ENCODE measurements at places on chromosomes 2 and 18.
A peak's percentile ranks its signal among the peaks of the same experiment; 100 is the strongest.

DNA sequence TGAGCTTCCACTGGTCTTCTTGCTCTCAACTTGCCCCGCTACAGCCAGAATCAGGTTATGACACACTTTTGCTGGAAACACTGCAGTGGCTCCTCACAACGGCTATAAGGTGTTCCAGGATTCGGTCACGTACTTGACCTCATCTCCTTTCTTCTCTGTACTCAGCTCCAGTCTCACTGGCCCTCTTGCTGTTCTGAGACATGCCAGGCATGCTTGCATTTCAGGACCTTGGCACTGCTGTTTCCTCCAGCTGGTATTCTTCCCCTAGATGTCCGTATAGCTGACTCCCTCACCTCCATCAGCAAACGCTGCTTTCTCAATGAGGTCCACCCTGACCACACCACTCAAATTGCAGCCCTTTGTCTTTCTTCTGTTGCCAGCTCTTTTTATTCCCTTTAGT, 31.9 kb upstream of the C1GALT1C1L start:
- no peak for DNase-seq

- DNase-seq = peak; percentile 46
Observed at GRCh38 chr2:85974390-85974789, 85.6 kb upstream of the ST3GAL5 start.

DNA sequence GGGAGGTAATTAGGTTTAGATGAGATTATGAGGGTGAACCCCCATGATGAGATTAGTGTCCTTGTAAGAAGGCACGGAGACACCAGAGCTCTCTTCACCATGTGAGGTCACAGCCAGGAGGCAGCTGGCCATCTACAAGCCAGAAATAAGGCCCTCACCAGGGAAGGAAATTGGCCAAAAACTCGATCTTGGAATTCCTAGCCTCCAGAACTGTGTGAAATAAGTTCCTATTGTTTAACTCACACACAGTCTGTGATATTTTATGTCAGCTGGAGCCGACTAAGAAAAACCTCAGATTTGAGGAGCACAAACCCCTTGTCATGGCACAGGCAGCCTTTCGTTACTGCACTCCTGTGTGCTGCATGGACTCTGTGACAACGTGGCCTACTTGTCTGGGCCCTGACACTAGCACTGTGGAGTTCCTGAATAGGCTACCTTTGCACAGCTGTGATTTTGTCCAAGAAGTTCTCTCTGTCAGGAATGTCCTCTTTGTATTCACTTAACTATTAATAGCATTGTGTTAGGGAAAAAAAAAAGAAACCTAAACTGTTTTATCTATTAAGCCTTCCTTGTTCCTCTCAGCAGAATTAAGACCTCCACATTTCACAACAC, 319.8 kb downstream of the TDRD15 start:
- no peak for DNase-seq

GRCh38 chr2:69961496-69961895, at the start of gene ASPRV1:
ASPRV1 (minus strand) TSS chr2:69961631; CDS start chr2:69961436, 195 bp downstream.
- no peak for DNase-seq

- DNase-seq = no peak
Observed at GRCh38 chr2:34241905-34242762, 643.0 kb upstream of the FAM98A start.

DNA sequence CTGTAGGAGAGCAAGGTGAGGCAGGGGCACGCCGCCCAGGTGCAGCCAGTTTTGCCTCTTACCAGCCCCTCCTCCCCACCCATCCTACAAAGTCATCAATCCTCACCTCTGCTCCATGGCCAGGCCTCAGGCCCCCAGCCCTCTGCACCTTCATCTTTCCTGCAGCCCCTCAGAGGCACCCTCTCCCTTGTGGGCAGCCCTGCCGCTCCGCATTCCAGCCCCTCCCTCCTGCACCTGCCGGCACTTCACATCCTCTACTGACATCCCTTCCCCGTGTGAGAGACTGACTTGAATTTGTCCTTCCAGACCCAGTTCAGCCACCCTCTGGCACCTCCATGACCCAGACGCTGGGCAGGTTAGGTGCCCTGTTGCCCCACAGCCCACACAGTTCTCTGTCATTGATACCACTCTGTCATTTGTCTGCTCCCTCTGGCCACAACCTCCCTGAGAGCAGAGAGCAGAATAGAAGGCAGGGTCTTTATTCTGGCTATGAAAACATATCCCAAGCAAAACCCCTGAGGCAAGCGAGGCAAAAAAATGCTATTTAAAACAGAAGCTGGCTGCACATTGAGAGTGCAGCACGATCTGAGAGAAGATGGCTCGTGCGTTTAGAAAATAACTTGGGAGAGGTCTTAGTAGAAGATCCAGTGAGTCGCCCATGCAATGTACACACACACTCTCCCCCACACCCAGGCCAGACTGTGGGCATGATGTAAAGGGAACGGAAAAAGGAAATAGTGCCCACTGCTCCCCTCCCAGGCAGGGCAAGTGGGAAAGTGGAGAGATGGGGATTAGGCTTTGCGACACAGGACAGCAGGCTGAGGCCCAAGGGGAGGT, 25.9 kb downstream of the SDC1 start:
- no peak for DNase-seq

GRCh38 chr2:5694306-5694705, 2.1 kb downstream of the SOX11 start:
- DNase-seq = no peak

DNA sequence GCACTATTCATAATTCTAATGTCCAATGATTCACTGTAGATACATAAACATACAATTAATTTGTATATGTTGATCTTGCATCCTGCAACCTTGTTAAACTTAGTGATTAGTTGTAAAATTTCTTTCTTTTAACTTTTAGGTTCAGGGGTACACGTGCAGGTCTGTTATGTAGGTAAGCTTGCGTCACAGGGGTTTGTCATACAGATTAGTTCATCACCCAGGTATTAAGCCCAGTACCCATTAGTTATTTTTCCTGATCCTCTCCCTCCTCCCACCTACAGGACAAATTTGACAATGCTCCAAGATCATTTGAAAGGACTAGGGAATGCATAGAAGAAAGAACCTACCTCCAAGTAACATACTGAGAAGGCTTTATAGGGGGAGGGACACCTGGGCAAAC, 290.1 kb downstream of the SRBD1 start:
- DNase-seq = no peak

DNA sequence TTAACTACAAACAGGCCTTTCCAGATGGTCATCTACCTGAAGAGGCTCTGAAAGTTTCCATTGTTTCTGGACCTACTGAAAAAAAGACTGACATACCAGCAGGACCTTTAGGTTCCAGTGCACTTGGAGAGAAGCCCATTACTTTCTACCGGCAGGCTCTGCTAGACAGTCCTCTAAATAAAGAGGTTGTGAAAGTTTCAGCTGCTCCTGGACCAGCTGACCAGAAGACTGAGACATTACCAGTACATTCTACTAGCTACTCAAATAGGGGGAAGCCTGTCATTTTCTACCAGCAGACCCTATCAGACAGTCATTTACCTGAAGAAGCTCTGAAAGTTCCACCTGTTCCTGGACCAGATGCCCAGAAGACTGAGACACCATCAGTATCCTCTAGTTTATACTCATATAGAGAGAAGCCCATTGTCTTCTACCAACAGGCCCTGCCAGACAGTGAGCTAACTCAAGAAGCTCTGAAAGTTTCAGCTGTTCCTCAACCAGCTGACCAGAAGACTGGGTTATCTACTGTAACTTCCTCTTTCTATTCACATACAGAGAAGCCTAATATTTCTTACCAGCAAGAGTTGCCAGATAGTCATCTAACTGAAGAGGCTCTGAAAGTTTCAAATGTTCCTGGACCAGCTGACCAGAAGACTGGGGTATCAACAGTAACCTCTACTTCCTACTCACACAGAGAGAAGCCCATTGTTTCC, 65.8 kb downstream of the ALMS1 start:
- no peak for DNase-seq

GRCh38 chr2:148674063-148675020, 29.8 kb downstream of the EPC2 start:
- DNase-seq = peak; percentile 69

GRCh38 chr2:21014364-21015280, 29.3 kb downstream of the APOB start:
- no peak for DNase-seq

DNA sequence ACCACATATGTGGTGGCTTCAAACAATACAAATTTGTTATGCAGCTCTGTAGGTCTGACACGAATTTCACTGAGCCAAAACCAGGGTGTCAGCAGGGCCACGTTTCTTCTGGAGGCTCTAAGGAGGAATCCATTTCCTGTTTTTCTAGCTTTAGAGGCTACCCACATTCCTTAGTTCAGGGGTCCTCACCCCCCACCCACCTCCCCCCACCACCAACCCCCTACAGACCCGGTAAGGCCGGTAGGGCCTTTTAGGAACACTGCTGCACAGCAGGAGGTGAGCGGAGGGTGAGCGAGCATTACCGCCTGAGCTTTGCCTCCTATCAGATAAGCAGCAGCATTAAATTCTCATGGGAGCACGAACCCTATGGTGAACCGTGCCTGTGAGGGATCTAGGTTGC, 10.6 kb upstream of the SLC39A10 start:
- DNase-seq = no peak

DNA sequence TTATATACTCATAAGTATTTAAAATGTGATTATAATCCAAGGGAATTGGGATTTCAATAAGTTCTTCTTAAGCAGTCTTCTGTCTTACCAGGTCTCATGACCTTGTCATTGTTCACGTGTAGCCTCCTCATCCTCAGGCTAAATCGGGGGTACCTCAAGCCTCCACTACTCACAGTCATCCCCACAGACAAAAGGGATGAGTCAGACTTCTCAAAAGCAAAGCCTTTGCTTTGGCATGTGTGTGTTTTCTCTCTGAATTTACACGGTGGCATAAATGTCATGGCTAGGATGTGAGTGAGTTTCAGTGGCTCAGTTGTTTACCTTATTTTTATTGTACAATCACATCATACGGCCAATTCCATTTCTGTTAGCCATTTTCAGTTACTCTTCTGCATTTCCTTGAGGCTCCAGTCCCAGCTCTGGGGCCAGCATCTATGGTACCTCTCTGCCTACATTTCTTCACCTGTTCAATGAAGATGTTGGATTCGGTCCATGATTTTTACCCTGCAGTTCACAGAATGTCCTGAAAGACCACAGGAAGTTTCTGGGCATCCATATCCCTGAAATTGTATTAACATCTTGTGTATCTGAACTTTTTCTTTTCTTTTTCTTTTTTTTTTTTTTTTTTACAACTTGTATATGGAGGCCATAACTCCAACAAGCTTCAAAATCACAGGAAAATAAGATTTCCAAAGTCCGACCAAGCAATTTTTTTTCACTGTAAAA, 195.3 kb downstream of the FHOD3 start:
- no peak for DNase-seq

DNA sequence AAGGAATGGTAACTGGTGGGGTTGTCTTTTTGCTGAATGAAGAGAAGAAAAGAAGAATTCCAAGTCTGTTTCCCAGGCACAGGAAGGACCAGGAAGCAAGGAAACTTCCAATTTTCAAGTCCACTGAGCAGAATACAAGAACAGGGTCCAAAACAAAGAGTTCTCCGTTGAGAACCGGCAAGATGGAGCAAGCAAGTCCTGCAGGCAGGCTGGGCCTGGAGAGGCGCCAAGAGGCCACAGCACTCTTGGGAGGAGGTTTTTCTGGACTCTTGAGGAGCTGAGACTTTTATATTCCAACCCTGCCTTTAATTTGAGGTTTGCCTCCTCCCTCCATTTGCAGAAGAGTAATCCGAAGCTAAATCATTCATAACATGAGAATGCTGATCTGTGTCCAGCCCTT, 224.5 kb downstream of the IKZF2 start:
- no peak for DNase-seq

- DNase-seq = no peak
Observed at GRCh38 chr18:21463718-21464117, 136.8 kb downstream of the ESCO1 start.

GRCh38 chr2:124034265-124034664, 9.2 kb downstream of the CNTNAP5 start:
- no peak for DNase-seq

DNA sequence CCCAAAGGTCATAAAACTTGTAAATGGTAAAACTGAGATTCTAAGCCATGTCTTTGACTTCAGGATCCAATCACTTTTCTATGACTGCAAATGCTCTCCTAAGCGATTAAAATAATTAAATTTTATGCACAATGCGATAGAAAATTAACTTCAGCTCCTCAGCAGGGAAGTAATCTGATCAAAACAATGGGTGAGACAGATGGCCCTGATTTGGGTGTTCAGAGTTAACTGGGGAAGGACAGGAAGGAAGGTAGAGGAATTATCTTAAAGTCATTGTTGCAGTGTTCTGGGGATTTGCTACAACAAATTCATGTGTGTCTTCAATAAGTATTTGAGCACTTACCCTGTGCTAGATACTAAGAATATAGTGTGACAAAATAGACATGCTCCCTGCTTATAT, 446.0 kb upstream of the MEX3C start:
- no peak for DNase-seq

GRCh38 chr18:2192562-2192961, 378.7 kb downstream of the METTL4 start:
- DNase-seq = no peak

GRCh38 chr2:8229546-8229986, 452.3 kb upstream of the ID2 start:
- peak; percentile 63 for DNase-seq

- DNase-seq = no peak
Observed at GRCh38 chr2:10763461-10763800, 42.0 kb downstream of the ATP6V1C2 start.

DNA sequence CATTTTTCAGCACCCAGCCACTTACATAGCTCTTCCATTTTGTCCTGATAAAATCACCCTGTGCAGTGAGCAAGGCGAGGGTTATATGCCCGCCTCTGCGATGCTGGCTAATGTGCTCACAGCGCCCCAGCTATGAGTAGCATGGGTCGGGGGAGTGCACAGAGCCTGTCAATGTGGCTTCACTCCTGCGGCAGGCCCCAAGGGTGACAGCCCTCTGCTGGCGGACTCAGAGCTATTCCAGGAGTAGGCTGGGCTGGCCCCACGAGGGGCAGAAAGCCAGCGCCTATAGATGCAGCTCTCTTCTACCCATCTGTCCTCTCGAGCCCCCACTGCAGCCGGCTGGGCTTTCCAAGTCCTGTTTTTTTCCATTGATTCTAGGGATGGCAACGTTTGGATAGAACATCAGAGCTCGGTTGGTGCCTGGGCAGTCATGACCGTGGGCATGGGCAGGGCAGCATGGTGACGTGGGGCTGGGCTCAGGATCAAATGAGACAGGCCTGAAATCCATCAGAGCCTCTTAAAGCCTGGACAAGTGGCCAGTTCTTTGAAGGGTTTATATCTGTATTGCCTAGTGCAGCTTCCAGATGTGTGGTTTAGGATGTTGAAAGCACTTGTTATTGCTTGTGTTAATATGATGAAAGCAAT, 134.7 kb downstream of the MCFD2 start:
- peak; percentile 64 for DNase-seq

DNA sequence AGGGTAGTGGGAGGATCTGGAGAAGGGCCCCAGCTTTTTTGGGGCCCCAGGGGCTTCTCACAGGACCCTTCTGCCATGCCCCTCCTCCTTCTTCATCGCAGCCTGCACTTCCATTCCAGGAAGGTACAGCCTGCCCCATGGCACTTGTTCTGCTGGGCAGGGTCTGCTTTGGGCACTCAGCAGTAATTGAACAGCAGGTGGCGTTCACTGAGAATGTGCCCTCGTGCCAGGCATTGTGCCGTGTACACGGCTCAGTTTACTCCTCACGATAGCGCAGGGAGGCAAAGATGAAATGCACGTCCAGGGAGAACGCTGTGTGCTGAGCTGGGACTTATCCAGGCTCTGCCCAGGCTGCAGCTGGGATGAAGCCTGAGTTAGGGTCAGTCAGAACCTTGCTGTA, 54.8 kb upstream of the ASB18 start:
- DNase-seq = no peak
